ENCODE measurements at places on chromosomes 5 and 9.
A peak's percentile ranks its signal among the peaks of the same experiment; 100 is the strongest.

GRCh38 chr9:75671354-75671753 lies 219.1 kb upstream of the PCSK5 start:
- DNase-seq: no peak

DNA sequence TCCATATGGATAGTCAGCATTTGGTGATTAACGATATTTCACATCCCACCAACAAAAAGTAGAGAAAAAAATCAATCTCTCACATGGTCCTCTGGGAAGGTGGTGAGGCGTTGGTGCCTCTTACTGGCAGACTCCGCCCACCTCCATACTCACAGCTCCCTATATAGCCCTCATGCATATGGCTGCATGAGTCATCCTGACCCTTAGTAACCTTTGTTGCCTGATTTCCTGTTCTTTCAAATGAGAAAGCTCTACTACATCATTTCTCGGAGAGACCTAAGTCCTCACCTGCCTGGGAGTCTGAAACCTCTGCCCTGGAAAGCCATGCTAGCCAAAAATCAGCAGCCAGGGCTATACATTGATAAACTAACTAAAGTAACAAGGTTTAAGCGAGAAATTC lies 33.3 kb upstream of the ABCA1 start:
- peak; percentile 6 for DNase-seq

- no peak for DNase-seq
Measured at GRCh38 chr5:52831786-52832511, 44.2 kb downstream of the ITGA1 start.

- no peak for DNase-seq
Measured at GRCh38 chr9:91867740-91868139, 82.3 kb downstream of the ROR2 start.

DNA sequence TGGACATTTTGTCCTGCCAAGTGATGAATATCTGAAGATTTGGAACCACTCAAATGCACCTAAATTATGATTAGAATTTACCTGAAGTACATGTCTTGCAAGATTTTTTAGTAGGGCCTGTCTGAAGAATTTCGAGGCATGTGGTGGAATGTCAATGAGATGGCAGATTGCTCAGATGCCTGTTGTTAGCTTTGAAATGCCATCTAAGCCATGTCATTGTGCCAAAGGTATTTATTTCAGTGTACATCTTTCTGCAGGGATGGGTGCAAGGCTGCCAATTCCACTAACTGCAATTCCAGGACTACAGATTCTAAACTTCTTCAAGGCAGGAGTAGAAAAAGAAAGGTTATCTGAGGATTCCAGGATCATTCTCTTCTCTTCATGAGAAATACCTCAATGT lies 9.1 kb upstream of the GNAQ start:
- no peak for DNase-seq

GRCh38 chr5:58127255-58128220 lies 332.3 kb downstream of the PLK2 start:
- no peak for DNase-seq

DNA sequence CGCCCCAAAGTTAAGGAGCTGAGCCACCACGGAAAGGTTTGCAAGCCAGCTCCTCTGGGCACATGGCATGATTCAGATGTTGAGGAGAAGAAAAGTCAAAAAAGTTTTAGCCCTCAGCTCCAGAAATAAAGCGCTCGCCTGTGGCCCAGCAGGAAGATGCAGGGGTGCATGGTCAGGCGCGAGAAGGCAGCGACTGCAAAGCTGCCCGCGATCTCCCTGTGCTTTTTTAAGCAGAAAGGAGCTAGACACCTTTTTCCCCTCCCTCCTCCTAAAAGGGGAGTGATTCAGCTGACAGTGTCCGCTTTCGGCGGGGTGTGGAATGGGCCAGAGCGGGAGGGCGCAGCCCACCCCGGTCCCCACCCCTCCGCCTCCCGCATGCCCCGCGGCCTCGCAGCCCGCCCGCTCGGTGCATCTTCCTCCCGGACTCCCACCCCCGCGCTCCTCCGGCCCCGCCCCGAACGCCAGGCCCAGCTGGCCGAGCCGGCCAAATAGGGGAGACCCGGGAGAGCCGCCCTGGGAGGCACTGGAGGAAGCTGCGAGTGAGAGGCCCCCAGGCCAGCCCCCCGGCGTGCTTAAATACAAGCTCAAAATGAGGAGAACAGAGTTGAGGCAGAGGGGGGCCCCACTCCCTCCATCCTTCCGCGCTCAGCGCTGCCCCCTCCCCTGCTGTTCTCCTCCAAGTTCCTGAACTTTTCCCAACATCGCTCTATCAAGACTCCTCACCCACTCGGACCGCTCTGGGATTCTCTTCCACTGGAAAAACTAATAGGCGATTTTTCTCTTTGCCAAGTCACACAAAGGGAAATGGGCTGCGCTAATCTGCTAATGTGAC lies at the start of gene ADAMTS12:
Gene ADAMTS12, minus strand, starts transcription at position 203 of the 832 bp plus-strand sequence. Its CDS starts 134 bp downstream, at position 69.
- no peak for DNase-seq

- DNase-seq: no peak
Measured at GRCh38 chr9:69145144-69145715, 28.8 kb upstream of the TJP2 start.

- no peak for DNase-seq
Measured at GRCh38 chr5:157225469-157226422, 40.2 kb upstream of the CYFIP2 start.

DNA sequence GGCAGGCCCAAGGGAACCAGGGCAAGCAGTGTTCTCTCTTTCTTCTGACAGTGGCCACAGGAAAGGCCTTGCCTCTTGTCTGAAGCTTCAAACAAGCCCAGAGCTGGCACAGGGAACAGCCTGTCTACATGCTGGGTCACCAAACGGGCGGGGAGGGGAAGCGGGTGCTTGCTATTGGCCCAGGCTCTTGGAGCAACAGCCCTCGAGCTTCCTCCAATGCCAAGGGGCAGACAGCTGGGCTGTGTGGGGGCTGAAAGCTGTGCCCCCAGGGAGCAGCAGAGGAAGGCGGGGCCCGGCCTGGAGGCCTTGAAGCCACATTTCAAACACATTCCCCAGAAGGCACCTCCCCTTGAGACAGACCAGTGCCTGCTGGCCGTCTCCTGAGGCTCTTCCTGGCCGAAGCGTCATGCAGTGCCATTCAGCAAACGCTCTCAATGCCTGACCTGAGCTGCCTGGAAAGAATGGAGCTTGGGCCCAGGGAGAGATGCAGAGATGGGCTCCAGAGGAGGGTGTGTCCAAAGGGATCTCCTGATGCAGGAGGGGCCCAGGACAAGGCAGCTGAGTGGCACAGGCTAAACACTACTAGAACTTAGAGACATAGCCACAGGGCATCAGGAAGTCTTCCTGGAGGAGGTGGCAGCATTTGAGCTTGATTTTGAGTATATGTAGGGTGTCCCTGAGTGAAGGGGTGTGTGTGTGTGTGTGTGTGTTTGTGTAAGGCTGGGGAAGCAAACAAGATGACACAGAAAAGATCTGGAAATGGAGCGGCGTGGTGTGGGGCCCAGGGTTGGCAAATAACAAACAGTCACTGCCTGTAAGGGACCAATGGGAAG lies 2.5 kb downstream of the FIBCD1 start:
- no peak for DNase-seq

DNA sequence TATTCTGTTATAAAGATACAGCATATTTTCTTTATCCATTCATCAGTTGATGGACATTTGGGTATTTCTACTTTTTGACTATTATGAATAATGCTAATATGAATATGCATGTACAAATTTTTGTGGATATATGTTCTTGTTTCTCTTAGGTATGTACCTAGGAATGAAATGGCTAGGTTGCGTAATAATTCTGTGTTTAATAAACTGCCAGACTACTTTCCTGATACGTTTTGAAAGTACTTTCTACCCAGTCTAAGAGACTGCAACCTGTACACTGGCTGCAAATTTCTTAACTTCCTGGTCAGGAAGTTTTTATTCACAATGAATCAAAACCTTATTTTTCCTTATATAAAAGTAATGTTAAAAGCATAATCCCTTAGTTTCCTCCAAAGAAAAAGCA lies 93.9 kb upstream of the STARD4 start:
- DNase-seq: no peak

GRCh38 chr5:173515526-173515925 lies 100.9 kb downstream of the BOD1 start:
- DNase-seq: no peak

- DNase-seq: no peak
Measured at GRCh38 chr5:25160891-25161290, 516.1 kb upstream of the CDH10 start.

DNA sequence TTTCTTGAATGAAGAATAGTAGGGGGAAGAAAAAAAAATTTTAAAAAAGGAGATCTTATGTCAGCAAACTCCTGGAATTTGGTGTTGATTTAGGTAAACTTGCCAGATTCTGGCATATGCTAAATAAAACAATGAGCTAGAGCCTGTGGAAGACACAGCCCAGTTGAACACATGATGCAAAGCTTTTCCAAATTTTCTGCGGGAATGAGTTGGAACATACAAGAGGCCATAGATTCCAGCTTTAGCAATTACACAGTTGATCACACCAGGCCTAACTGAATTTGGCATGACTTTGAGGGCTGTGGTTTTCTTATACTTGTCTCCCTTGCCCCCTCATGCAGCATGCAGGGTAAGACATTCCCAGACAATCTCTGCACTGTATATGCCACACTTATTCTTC lies 297.0 kb downstream of the SH3GL2 start:
- DNase-seq: no peak

GRCh38 chr9:15307523-15307841 lies 466 bp upstream of the TTC39B start:
- no peak for DNase-seq

DNA sequence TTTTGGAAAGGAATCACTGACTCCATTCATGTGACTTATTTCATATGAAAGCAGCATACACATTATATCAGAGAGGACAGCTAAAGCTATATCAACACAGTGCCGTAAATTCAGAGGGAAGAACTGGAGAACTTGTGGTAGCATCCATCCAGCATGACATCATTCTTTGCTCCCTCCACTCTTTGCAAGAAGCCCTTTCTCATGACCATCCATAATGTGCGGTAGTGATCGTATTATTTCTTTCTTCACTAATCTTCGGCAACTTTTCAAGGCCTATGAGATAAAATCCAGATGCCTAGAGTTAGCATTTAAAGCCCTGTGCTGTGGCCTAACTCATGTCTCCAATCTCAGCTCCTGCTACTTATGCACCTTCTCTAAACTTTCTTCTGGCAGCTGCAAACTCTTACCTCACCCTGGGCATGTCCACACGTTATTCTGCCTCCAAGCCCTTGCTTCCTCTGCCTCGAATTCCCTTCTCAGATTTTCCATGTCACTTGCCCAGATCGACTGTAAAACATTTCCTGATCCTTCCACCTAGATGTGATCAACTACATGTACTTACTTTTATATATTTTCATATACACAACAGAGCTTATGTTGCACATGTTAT lies 307.3 kb upstream of the SGCD start:
- no peak for DNase-seq

- DNase-seq: no peak
Measured at GRCh38 chr9:115733318-115734110, 420.1 kb upstream of the PAPPA start.

DNA sequence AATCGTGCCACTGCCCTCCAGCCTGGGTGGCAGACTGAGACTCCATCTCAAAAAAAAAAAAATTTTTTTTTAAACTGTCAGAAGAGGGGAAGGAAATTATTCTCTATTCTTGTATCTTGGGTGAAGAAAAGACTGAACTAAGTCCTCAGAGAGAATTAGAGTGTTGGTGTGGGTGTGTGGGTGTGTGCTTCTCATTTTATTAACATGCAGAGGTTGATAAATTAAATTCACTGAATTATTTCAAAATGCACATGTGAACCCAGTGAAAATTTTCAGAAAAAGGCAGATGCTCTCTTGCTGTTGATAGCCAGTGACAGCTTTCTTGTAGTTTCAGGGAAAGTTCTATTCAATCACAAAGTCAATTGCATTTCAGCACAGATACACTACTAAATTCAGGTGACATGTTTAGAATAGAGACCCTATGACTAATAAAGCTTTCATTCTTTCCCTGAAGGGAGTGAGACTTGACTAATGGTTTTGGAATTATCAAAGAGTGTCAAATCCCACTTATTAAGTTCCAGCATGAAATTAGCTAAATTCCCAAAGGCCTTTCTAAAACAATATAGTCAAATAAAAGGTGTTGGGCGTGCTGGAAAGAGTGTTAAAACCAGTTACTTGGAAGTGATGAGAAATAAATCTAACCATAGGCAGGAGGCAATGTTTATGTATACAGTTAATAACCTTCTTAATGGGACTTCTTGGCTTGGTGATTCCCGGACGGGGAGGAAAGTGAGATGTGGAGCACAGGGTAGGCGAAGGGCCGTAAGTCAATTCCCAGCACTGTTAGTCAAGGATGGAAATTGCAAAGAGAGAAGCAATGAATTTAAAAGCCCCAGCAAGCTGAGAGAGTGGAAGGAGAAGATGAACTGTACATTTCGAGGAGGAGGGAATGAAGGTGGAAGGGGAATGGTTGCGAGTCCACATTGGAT lies 103.2 kb upstream of the SPATA31D4 start:
- no peak for DNase-seq

DNA sequence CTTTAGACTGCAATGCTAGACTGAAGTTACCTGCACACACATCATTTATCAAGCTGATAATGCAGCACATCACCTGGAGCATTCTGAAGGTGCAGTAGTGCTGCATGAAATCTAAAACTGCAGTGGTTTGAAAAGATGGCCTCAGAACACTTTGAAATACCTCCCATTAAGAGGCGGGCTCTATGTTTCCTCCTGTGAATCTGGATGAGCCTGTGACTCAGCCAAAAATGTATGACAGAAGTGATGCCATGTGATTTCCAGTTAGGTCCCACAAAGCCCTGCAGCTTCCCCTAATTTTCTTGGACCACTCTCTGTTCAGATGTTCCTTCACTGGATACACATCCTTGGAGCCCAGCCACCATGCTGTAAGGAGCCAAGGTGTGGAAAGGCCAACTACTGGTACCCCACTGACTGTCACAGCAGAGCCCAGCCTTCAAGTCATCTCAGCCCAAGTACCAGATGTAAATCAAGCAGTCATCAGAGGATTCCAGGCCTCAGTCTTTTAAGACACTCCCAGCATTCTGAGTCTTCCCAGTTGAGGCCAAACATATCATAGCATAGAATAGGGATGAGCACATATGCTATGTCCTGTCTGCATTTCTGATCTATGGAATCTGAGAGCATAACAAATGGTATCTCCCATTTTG lies 27.2 kb upstream of the DEPDC1B start:
- no peak for DNase-seq

GRCh38 chr9:110890416-110890815 lies 147.9 kb downstream of the LPAR1 start:
- DNase-seq: no peak

GRCh38 chr5:179700401-179700918 lies 1.7 kb downstream of the CANX start:
- DNase-seq: no peak

GRCh38 chr5:121897341-121897740 lies 45.7 kb downstream of the FTMT start:
- DNase-seq: no peak
